ENCODE measurements at places on chromosomes 2 and 18.

DNA sequence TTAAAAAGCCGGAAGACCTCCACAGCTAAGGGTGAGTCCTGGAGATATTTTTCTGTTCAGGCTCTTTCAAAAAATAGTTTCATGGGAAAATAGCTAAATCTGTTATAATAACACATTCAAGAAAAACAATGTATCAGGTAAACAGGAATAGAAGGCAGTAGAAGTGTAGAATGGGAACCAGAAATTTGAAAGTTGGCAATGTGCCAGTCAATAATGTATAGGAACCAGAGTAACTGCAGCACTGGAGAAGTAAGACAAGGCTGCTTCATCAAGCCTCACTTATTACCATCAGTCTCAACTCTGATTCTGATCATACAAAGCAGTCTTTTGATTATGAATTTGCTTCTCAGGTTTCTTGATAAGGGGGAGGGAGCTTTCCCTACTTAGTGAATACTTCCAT, 81.4 kb upstream of the VRK2 start:
- DNase-seq: no peak
- no peaks in the 10 kb centered on the region for H3K36me3 ChIP-seq
- no peaks in the 10 kb centered on the region for H3K4me1 ChIP-seq

GRCh38 chr2:227460070-227460485, 11.9 kb upstream of the AGFG1 start:
- no peak overlapping the region for H3K4me3 ChIP-seq
- H3K27me3 ChIP-seq: no peaks in the 10 kb centered on the region
- no peaks in the 10 kb centered on the region for H3K36me3 ChIP-seq
- DNase-seq: peak; percentile 46
- H3K4me1 ChIP-seq: peaks cover 45% of the 10 kb centered on the region
- no peak overlapping the region for H3K27ac ChIP-seq

GRCh38 chr2:64362562-64363026, 91.4 kb upstream of the LGALSL start:
- no peaks in the 10 kb centered on the region for H3K4me1 ChIP-seq
- DNase-seq: no peak
- peaks cover 32% of the 10 kb centered on the region for H3K27me3 ChIP-seq
- H3K4me3 ChIP-seq: no peak overlapping the region

GRCh38 chr18:37962316-37962966, 396.8 kb upstream of the CELF4 start:
- H3K36me3 ChIP-seq: no peaks in the 10 kb centered on the region
- DNase-seq: no peak
- H3K4me3 ChIP-seq: no peak overlapping the region
- H3K27me3 ChIP-seq: no peaks in the 10 kb centered on the region
- no peak overlapping the region for H3K27ac ChIP-seq

DNA sequence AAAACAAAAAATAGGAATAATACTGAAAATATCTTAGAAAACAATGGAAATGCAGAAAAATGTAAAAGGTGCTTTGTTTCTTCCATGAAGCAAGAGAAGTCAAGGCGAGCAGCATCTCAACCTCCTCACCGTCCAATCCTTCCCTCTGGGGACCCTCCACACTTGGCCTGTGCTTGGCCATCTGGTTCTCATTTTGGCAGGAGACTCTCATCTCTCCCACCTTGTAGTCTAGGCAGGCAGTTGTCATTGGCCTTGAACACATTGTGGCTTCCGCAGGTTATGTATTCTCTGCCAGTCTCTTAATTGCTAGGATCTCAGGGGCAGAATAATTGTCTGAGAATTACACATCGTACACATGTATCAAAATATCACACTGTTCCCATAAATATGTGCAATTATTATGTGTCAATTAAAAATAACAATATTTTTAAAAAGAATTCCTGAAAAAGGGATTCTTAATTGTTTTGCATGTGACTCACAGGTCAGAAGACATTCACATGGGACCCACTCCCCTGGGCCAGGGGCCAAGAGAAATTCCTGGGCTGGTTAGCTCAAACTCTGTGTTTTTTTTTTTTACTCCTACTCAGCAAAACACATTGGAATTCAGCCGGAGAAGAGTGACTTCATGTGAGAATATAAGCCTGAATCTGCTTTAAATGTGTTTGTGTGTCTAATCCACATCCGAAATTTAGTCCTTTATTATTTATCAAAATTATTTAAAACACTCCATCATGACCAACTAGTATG, 14.0 kb upstream of the ANKRD62 start:
- no peak overlapping the region for H3K27ac ChIP-seq
- H3K27me3 ChIP-seq: no peaks in the 10 kb centered on the region
- no peaks in the 10 kb centered on the region for H3K36me3 ChIP-seq
- no peak for DNase-seq
- H3K4me3 ChIP-seq: no peak overlapping the region

GRCh38 chr2:218031261-218031660, 28.5 kb upstream of the TNS1 start:
- no peaks in the 10 kb centered on the region for H3K36me3 ChIP-seq
- no peak overlapping the region for H3K4me3 ChIP-seq
- peaks cover 20% of the 10 kb centered on the region for H3K4me1 ChIP-seq
- no peak for DNase-seq

DNA sequence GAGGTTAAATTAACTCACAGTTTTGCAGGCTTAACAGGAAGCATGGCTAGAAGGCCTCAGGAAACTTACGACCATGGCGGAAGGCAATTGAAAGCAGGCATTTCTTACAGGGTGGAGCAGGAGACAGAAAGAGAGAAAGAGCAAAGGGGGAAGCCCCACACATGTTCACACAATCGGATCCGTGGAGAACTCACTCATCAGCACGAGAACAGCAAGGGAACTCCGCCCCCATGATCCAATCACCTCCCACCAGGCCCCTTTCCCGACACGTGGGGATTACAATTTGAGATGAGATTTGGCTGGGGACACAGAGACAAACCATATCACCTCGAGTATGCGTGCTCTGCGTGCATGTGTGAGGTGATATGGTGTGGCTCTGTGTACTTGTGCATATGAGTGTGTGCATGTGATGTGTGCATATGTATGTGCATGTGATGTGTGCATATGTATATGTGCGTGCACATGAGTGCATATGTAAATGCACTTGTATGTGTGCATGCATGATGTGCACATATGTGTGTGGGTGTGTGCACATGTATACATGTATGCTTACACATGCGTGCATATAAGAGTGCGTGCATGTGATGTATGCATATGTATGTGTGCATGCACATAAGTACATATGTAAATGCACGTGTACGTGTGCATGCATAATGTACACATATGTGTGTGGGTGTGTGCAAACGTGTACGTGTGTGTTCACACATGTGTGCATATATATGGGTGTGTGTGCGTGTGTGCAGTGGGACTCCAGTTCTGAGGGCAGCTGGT, 108.7 kb upstream of the HDAC4 start:
- DNase-seq: no peak
- no peaks in the 10 kb centered on the region for H3K36me3 ChIP-seq
- H3K27ac ChIP-seq: no peak overlapping the region
- peaks cover 2% of the 10 kb centered on the region for H3K27me3 ChIP-seq
- H3K4me3 ChIP-seq: no peak overlapping the region

- peaks cover 89% of the 10 kb centered on the region for H3K4me1 ChIP-seq
- H3K36me3 ChIP-seq: no peaks in the 10 kb centered on the region
- peak overlapping the region; percentile 99 for H3K4me3 ChIP-seq
- DNase-seq: no peak
- peak overlapping the region; percentile 98 for H3K27ac ChIP-seq
Measured at GRCh38 chr2:233063269-233063975, 3.3 kb downstream of the INPP5D start.

GRCh38 chr2:45340318-45340717, 270.7 kb downstream of the SRBD1 start:
- H3K36me3 ChIP-seq: no peaks in the 10 kb centered on the region
- no peak overlapping the region for H3K4me3 ChIP-seq
- H3K4me1 ChIP-seq: no peaks in the 10 kb centered on the region
- H3K27me3 ChIP-seq: peaks cover 6% of the 10 kb centered on the region
- DNase-seq: no peak
- H3K27ac ChIP-seq: no peak overlapping the region

- DNase-seq: no peak
- H3K4me1 ChIP-seq: no peaks in the 10 kb centered on the region
- no peaks in the 10 kb centered on the region for H3K36me3 ChIP-seq
- H3K27me3 ChIP-seq: no peaks in the 10 kb centered on the region
Measured at GRCh38 chr2:215712219-215712868, 276.5 kb upstream of the FN1 start.

- H3K36me3 ChIP-seq: no peaks in the 10 kb centered on the region
- no peaks in the 10 kb centered on the region for H3K27me3 ChIP-seq
- no peaks in the 10 kb centered on the region for H3K4me1 ChIP-seq
- no peak overlapping the region for H3K4me3 ChIP-seq
- no peak for DNase-seq
Measured at GRCh38 chr18:14025306-14025940, 106.8 kb downstream of the ZNF519 start.

- no peaks in the 10 kb centered on the region for H3K27me3 ChIP-seq
- peaks cover 2% of the 10 kb centered on the region for H3K4me1 ChIP-seq
- H3K27ac ChIP-seq: no peak overlapping the region
- H3K4me3 ChIP-seq: no peak overlapping the region
Measured at GRCh38 chr2:219612577-219613286, 14.7 kb upstream of the SLC4A3 start.

GRCh38 chr2:55102056-55102812, 52.0 kb upstream of the RTN4 start:
- no peaks in the 10 kb centered on the region for H3K27me3 ChIP-seq
- no peaks in the 10 kb centered on the region for H3K4me1 ChIP-seq
- no peak overlapping the region for H3K4me3 ChIP-seq

DNA sequence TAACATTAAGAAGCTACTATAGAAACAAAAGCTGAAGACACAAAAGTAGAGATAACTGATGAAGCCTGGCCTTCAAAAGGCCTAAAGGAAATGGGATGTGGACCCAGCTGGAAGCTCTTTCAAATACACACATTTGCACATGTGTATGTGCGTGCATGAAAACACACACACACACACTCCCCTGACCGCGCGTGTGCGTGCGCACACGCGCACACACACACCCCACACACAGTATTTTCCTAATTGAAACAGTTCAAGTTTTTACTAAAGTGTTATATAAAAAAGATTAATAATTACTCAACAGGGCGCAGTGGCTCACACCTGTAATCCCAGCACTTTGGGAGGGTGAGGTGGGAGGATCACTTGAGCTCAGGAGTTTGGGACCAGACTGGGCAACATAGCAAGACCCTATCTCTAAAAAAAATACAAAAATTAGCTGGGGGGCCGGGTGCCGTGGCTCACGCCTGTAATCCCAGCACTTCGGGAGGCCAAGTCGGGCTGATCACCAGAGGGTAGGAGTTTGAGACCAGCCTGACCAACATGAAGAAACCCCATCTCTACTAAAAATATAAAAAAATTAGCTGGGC, 111.5 kb downstream of the PLEKHM3 start:
- no peaks in the 10 kb centered on the region for H3K4me1 ChIP-seq
- H3K4me3 ChIP-seq: no peak overlapping the region
- H3K27ac ChIP-seq: no peak overlapping the region

DNA sequence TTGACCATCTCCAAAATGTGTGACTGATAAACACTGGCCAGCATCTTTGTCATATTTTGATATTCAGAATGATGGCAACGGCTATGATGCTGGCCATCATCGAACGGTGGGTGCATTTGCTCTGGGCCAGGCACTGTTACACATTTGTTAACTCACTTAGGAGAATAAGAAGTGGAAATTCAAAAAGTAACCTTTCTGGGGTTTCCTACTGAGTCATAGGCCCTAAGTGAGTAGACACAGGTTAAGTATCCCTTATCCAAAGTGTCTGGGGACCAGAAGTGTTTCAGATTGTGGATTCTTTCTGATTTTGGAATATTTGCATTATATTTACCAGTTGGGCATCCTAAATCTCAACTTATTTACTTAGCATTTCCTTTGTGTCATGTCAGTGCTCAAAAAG, 64.7 kb upstream of the TMEM87B start:
- no peak for DNase-seq
- H3K4me1 ChIP-seq: no peaks in the 10 kb centered on the region
- H3K36me3 ChIP-seq: no peaks in the 10 kb centered on the region
- no peaks in the 10 kb centered on the region for H3K27me3 ChIP-seq

DNA sequence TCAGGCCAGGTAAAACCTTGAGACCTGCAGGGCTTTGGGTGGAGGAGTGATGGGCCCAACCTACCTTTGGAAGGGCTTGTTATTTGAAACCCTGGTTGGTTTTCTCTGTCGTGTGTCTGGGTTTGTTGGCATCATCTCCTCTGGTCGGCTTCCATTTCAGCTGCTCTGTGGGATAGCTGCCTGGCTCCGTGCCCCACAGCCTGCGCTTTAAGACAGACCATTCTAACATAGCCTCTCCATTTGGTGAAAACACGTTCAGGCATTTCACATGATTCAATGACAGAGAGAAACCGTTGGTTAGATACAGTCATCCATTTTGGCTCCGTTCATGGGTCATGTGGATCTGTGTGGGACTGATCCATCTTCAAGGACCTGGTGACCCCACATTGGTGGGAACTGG, 37.0 kb upstream of the LYPD6B start:
- no peak overlapping the region for H3K4me3 ChIP-seq

DNA sequence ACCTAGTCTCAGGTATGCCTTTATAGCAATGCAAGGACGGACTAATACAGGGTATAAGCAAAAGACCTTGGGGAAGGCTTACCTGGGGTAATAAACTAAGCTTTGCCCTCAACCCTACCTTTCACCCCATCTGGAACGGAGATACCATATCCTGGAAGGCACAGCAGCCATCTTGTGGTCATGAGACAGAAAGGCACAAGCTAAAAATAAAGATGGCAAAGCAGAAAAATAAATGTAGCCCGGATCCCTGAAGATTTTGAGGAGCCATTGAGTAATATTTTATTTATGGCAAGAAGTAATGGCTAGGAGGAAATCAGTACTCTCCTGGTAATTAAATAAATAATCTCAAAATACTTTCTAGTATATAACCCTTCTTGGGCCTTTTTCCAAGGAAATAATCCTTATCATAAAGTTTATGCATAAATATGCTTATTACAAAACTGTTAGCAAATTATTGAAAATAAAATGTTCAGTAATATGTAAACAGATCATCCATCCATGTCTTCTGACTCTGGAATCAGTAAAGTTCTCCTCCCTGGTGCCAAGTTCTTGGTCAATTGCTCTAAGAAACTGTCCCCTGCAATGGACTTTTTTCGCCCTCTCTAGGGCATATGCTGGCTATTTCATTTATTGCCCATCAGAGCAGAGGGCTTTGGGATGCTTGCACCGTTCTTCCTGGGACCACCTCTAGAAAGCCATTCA, 198.7 kb downstream of the SPP2 start:
- DNase-seq: no peak
- peaks cover 5% of the 10 kb centered on the region for H3K27me3 ChIP-seq
- no peaks in the 10 kb centered on the region for H3K36me3 ChIP-seq
- H3K4me1 ChIP-seq: no peaks in the 10 kb centered on the region
- H3K27ac ChIP-seq: no peak overlapping the region
- no peak overlapping the region for H3K4me3 ChIP-seq

DNA sequence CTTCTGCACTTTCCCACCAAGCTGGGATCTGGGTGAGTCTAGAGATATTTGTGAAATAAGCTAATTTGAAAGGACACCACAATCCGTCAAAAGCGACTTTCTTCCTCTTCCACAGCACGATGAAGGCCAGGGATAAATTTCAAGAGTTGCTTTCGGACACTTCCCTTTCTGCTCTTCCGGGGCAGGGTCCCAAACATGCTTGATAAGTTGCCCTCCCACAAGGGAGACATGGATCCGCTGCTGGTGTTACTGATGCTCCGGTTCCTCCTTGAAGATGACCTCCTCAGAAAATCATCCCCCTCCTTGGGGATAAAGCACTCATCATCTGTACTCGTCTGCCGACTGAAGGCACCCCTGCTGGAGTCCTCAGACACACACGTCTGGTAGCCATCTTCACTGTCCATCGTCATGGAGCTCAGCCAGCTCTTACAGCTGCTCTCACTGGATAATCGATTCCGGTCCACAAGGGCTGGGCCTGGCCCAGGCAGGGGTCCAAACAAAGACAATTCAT, 28.2 kb downstream of the CYTIP start:
- peak overlapping the region; percentile 91 for H3K27ac ChIP-seq
- no peaks in the 10 kb centered on the region for H3K27me3 ChIP-seq
- H3K36me3 ChIP-seq: peaks cover 7% of the 10 kb centered on the region
- no peak overlapping the region for H3K4me3 ChIP-seq
- no peak for DNase-seq
- H3K4me1 ChIP-seq: peaks cover 59% of the 10 kb centered on the region
